Kidney epithelial cell (primary cell): ENCODE measurements at places on chromosomes 5 and 9. TPM values are rescaled to one million over a fixed set of nuclear protein-coding genes. Genes with fewer than 3 reads are reported as not detected.

The SVEP1 gene
- 1.6 and 2.3 TPM in 2 replicates for total RNA-seq

The ST8SIA4 gene
- 0.21 and 2.3 TPM in 2 replicates for total RNA-seq

The CAVIN4 gene
- total RNA-seq, result 3.1 and 3.6 TPM in 2 replicates

The FBXL7 gene
- total RNA-seq, result 4.4 and 5.8 TPM in 2 replicates

The LHX6 gene
- total RNA-seq, result 0.07 and 0.84 TPM in 2 replicates

The PCDHGA12 gene
- total RNA-seq, result 2.1 and 3.6 TPM in 2 replicates

The GARIN3 gene
- not detected in 2 replicates for total RNA-seq

The ST6GALNAC6 gene
- 25.6 and 31.1 TPM in 2 replicates for total RNA-seq

The FOXD4L3 gene
- total RNA-seq, result not detected in 2 replicates

The TGFBR1 gene
- 83.7 and 87.8 TPM in 2 replicates for total RNA-seq

DNA sequence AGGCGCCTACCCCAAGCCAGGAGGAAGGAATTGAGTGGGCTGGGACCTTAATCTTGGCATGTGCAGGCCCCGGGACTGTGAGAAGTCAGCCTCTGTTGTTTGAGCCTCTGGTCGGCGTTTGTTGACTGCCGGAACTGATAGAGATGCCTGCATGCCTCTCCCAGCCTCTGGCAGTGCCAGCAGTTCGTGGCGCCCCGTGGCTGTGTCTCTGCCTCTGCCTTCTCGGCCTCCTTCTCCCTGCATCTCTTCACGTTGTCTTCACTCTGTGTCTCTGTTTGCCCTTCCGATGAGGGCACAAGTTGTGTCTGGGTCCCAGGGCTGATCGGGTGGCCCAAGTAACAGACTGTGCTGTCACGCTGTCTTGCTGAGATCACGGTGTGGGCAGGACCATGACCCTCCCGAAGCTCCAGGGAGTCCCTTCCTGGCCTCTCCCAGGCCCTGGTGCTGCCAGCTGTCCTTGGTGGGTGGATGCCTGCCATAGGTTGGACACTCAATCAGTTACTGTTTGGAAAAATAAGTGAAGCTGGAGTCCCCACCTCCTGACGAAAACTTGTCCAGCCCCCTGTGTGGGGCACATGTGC is 133.5 kb upstream of the LPCAT1 start:
- DNase-seq, result no peak

GRCh38 chr5:176180339-176180738 is 57.9 kb upstream of the SIMC1 start:
- no peak for DNase-seq

DNA sequence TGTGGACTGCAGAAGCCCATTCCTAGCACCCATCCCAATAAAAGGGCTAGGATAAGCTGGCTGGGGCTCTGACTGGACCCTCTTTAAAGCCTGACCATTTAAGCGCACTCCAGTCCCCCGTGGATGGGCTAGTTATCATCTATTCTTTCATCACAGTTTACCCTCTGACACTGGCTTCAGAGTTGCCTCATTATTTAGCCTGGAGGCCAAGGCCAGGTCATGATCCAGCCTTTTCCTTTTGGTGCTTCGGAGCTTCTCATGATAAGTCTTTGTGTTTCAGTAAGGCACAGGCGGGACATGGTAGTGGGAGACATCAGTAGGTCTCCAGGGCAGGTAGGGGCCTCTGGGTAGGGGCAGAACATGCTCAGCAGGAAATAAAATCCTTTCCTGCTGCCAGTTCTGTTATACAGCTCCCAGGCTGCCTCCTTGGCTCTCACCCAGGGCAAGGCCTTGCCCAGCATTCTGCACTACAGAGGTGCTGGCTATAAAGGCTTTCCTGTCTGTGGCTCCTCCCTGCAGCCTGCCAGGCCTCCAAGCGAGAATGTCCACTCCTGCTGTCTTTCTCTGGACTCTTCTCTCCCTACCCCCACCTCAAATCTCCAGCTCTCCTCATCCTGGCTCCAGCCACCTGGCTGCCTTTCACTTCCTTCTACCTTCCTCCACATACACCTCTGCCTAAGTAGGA is 128.8 kb downstream of the FSTL4 start:
- DNase-seq, result no peak

DNA sequence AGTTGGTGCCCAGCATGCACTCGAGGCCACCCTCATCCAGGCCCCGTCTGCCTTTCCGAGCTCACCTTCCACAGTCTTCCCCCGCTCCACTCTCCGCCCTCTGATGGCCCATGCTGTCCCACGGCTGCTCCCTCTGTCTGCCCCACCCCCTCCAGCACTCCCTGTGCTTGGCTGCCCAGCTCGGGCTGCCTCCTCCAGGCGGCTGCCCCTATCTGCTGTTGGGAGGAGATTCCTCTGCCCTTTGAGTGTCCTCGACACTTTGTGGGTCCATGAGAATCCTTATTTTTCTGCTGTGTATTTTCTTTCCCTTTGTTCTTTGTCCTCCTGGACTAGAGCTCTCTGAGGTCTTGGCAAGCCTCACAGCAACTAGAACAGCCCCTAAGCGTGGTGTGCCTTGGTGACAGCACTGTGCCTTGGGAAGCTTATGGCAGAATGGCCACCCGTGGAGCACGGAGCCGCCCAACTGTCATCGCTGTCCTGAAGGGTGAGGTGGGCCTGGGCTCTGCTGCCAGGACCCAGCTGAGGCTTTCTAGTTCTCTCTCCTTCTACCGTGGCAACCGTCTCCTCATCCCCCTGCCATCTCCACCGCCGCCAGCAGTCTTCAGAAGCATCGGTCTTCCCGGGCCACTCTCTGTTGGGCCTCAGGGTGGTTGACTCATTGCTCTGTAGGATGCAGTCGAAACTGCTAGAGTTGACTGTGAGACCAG is 5.2 kb downstream of the NTMT1 start:
- no peak for DNase-seq

GRCh38 chr9:129561594-129562281 is 59.2 kb downstream of the C9orf50 start:
- no peak for DNase-seq

DNA sequence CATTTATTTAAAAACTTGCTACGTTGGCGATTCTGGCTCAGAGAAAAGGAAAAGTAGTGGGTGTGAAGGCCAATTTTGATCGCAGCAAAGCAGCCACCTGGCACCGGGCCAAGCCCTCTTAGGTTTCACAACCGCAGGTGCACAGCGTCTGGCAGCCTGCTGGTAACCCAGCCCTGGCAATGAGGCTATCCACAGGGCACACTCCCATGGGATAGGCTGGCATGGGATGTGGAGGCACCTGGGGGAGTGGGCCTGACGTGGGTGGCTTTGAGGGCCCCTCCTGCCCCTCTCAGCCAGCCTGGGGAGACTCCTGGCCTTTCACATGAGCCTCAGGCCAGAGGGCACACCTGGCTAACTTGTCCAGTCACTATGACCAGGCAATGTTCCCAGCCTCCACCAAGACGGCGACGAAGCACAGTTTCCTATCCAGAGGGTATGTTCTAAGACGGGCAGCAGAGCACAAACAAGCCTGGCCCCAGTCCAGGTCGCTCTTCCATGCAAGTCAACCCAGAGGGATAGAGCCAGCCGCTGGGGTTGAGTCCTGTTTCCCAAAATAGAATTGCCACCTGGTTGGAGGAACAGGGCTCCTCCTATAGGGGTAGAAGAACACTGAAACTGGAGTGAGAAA is 19.0 kb downstream of the CMBL start:
- peak; percentile 81 for DNase-seq

DNA sequence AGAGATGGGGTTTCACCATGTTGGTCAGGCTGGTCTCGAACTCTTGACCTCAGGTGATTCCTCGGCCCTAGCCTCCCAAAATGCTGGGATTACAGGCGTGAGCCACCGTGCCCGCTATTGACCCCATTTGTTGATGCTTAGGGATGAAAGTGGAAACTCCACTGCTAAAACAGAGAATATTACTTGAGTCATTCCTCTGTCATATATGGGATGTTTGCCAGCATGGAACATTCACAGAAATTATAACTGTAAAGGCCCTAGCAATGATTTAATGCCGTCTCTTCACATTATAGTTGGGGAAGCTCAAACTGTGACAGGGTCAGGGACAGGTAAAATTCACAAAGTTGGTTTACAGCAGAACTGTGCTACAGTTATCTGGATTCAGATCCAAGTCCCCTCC is 94.5 kb downstream of the TMC1 start:
- DNase-seq, result no peak

- DNase-seq, result no peak
Measured at GRCh38 chr5:179439181-179439985, 94.1 kb upstream of the ADAMTS2 start.

GRCh38 chr9:132214027-132214622 is 52.3 kb downstream of the NTNG2 start:
- DNase-seq, result peak; percentile 71

DNA sequence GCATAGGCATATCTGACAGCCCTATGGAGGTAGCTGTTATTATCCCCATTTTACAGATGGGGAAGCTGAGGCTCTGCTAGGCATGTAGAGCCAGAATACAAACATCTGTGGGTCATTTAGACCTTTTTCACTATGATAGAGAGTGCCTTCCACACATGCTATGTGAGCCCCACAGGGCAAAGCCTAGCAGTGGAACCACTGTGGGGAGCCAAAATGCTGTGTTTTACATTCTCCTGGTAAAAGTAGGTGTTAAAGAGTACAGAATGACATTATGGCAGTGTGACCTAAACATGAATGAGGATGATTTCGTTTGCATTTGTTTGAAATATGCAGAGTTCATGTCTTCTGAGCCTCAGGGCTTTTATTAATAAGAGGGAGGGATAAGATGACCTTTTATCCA is 265.2 kb downstream of the MAST4 start:
- no peak for DNase-seq

- DNase-seq, result no peak
Measured at GRCh38 chr5:136145030-136145429, 12.4 kb downstream of the SMAD5 start.

DNA sequence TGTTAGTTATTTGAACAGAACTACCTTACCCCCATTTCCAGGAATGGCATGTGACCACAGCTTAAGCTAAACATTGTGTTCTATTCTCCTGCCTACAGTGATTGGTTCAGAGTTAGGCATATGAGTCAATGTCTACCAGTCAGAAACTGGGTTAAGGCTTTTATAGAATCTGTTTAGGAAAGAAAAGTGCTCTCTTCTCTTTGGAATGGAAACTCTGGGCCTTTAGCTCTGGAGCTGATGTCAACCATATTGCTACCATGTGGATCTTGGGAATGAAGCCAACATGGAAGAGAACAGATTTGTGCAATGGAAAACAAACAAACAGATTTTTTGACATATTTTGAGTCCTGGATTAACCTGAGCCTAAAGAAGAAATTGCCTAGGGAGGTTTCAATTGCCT is 488.9 kb upstream of the TNC start:
- DNase-seq, result no peak

DNA sequence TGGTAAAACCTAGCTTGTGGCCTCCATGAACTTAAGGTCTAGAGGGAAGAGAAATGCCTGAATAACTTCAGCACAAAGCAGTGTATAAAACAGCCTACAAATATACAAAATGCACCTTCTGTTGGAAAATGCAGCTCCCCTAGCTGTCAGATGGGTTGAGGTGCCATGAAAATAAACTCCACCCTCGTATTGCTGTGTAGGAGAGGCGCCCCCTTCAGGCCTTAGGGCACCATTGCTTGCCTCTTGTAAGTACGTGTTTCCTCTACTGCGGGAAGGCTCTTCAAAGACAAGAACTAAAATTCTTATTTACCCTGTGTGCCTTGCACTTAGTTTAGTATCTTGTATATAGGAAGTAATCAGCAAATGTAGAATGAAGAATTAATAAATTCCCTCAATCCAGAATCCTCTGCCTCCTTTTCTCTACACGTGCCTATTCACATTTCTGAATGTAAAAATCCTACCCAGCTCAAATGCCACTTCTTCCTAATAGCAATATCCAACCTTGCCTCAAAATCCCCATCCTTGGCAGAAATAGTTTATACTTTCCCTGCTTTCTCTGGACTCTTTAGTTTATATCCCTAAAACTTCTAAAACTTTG is 393.7 kb upstream of the PDE4D start:
- no peak for DNase-seq

- DNase-seq, result no peak
Measured at GRCh38 chr5:51047369-51047768, 335.9 kb upstream of the ISL1 start.

DNA sequence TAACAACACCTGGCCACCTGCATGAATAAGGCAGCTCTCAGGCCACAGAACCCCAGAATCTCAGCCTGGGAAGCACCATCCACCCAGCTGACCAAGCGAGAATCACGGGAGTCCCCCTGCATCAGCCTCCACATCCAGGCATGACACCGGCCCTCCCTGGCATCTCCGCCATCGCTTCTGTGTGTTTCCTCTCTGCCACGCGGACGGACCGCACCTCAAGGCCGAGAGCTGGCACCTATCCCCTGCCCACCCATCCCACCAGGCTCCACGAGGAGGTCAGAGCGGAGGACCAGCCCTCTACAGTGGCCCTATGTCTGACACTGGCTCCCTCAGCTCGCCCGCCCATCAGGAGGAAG is 134.7 kb downstream of the COL23A1 start:
- DNase-seq, result no peak

GRCh38 chr9:4762886-4763541 is 22.0 kb upstream of the AK3 start:
- no peak for DNase-seq

DNA sequence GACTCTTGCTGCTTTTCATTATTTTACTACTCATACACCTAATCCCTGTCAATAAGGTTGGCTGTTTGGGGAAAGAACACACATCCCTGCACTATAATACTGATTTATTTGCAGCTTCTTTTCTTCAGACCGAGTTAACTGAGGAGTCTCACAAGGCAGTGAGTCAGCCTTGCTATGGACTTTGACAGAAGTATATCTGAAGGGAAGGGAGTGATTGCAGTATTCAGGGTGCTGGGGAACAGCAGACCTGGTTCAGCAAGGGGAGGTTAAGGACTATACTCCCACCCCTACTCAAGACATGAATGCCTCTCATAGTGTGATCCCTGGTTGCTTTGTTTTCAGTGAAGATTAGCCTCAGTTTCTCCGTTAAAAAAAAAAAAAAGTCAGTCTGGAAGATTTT is 99.8 kb downstream of the TLE4 start:
- DNase-seq, result no peak

- no peak for DNase-seq
Measured at GRCh38 chr5:37838933-37839341, 904 bp downstream of the GDNF start.

- no peak for DNase-seq
Measured at GRCh38 chr5:108028412-108028811, 353.5 kb downstream of the FBXL17 start.

DNA sequence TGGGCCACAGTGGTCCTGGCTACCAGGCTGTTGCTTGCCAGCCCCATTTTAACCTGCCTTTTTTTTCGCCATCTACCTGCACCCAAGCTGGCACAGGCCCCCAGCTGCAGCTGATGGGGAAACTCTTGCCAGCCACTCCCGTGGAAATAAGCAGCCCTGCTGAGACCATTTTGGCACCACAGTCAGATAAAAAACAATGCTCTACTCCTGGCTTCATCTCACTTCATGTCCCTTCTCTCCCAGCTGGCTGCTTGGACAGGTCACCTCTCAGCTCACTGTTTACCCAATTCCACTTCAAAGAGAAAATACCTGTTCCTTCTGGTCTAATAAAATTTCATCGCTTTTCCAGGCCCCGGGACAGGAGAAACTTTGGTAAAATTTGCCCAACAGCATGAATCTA is 322.6 kb upstream of the SLC30A5 start:
- no peak for DNase-seq

DNA sequence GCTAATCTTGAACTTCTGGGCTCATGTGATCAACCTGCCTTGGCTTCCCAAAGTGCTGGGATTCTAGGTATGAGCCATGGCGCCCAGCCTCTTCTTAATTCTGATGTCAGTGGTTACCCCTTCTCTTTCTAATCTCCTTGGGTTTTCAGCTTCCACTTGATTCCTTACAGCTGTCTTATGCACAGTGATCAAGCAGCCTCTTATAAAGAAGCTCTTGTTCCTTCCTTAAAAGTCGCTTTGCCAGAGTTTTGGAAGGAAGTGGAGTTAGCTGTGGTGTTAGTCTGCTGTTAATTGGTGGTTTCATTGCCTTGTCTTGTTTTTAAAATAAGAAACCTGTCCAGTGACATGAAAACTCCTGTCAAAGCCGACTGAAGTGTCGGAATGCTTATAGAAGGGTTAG is 128.1 kb upstream of the CACNA1B start:
- DNase-seq, result no peak
